ENCODE measurements at places on chromosomes 2 and 18.

DNA sequence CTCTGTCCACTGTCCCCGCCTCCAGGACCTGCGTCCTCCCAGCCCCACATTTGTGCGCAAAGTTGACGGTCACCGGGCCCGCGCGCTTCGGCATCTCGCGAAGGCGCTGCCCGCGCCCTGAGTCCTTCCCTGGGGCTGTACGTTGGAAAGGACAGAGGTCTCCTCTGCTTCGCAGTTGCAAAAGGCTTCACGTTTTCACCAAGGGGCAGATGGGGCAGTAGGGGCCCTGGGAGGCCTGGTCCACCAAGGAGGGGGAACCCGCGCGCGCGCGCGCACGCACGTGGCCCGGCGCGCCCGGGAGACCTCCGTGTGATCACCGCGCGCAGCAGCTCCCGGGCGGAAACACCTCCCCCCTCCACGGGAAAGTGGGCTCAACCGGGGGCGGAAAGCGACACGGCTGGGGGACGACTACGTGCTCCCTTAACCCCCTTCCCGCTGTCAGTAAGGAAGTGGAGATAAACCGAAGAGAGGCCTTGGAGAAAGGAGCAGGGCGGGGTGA lies 21.9 kb downstream of the TEX44 start:
- DNase-seq, result no peak

- no peak for DNase-seq
Measured at GRCh38 chr18:34723143-34723542, 13.0 kb downstream of the DTNA start.

- no peak for DNase-seq
Measured at GRCh38 chr2:84393829-84394228, 65.3 kb downstream of the SUCLG1 start.

- DNase-seq, result no peak
Measured at GRCh38 chr2:30566631-30567030, 119.6 kb downstream of the LCLAT1 start.

- no peak for DNase-seq
Measured at GRCh38 chr2:232203936-232204335, 174.6 kb upstream of the ALPP start.

- DNase-seq, result peak; percentile 4
Measured at GRCh38 chr2:144596073-144596871, 76.4 kb upstream of the ZEB2 start.

DNA sequence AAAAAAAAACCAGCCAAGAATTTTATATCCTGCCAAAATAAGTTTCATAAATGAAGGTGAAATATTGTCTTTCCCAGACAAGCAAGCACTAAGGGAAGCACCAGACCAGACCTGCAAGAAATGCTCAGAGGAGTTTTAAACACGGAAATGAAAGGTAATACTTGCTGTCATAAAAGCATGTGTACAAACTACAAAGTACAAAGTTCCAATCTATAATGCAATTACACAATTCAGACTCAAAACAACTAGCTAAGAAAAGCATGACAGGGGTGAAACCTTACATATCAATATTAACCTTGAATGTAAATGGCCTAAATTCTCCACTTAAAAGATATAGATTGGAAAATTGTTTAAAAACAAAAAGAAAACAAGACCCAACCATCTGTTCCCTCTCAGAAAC lies 45.0 kb upstream of the ASXL3 start:
- DNase-seq, result no peak

GRCh38 chr18:13011719-13012118 lies 20.6 kb downstream of the CEP192 start:
- DNase-seq, result no peak

DNA sequence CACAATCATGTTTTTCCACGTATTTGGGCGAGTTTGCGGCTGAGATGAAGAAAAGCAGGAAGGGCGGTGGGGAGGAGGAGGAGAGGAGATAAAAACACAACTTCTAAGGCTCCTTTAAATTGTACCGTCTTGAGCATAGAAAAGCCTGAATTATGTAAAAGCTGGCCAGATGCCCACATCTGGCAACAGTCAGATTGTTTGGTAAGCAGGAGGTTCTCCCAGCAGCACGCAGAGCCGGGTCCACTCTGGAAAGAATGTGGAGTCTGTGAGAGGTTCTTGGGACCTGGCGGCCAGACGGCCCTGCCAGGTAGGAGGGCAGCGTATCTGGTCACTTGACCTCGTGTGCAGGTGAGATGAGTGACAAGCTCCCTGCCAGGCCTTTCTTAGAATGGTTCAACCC lies 215.3 kb upstream of the APCDD1 start:
- no peak for DNase-seq

DNA sequence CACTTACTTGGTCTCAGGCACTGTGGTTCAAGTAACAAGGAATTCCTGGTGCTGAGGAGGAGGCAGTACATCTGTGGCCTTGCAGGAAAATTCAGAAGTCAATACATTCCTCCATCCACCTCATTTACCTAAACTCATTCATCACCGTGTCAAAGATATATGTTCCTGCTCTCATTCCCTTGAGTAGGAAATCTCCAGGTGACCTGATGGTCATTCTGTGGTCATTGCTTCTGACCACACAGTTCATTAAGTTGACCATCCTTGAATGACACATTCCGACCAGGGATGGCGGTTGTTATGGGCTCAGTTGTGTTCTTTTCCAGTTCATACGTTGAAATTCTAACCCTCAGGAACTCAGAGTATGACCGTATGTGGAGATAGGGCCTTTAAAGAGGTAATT lies 2.1 kb upstream of the STK17B start:
- no peak for DNase-seq

DNA sequence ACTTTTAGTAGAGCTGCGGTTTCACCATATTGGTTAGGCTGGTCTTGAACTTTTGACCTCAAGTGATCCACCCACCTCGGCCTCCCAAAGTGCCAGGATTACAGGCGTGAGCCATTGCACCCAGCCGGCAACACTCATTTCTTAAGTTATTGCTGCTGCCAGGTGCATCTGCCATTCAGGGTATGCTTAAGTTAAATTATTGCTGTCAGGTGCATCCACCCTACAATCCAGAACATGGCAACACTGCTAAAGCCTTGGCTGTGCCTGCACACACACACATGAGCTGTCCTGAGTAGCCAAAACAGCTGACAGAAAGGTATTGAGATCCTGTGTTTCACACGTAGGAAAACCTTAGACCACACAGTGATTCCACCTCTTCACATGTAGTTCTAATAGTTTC lies 148.2 kb downstream of the FAM161A start:
- peak; percentile 59 for DNase-seq

DNA sequence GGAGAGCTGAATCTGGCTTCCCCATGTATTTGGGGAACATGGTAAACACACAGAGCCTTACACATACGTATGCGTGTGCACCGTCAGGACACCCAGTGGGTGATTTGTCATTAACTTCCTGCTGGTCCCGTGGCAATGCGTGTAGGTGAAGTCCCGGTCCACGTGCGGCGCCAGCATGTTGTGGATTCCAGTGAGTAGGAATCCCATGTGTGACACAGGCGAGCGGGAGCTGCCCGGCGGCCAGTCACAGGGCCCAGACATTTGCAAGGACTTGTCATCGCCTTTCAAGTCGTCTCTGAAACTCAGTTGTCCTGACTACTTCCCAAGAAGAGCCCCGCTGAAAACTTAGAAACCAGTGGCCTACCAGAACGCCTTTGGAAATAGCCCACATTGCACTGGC lies 102.0 kb downstream of the RNF144A start:
- no peak for DNase-seq

- no peak for DNase-seq
Measured at GRCh38 chr2:155525199-155525598, 807.3 kb downstream of the NR4A2 start.

- no peak for DNase-seq
Measured at GRCh38 chr2:2703762-2704427, 372.8 kb upstream of the MYT1L start.

DNA sequence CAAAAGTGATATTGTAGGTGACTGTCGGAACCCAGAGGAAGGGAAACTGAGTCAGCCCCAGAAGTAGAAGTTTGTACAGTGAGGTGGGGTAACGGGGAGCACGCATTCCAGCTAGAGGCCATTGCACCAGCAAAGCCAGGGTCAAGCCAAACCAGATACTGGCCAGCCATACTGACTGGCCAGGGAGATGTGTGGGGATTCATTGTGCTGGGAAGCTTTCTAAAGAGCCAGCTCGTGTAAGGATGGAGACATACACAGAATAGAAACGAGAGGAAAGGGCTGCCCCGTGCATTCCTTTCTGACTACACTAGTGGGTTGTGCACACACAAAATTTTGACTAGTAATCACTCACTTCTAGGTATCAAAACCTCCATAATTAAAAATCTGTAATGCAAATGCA lies 175.3 kb upstream of the PID1 start:
- no peak for DNase-seq

DNA sequence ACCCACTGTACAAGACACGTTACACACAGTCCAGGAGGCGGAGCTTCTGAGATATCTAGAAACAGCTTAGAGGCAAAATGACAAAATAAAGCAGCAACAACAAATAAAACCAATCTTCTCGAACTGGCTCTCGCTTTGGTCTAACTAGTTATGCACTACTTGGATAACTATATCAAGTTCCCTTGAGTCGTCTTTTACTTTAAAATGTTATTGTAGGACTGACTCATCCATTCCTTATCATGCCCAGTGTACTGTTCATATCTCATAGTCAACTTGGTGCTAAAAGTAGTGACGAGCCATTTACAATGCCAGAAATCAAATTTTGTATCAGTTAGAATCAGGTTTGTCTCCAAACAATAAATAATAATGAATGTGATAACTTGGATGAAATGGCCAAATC lies 102.5 kb upstream of the SLC35G4 start:
- no peak for DNase-seq

DNA sequence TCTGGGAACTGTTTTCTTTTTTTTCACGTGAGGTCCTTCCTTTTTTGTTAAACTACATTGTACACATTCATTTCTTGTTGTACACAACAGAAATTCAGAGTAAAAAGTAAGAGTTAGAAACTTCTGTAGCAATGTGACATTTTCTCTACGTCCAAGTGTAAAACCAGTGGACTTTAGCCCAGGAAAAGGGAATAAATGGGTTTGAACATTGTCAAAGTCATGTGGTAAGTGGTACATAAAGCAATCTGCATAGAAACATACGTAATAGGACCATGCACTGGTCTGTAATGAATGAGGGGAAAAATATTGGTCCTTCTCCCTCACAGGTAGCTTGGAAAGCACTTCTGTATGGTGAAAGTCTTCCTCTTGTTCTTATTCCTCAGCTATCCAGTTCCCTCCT lies 421.4 kb downstream of the SETBP1 start:
- DNase-seq, result no peak

DNA sequence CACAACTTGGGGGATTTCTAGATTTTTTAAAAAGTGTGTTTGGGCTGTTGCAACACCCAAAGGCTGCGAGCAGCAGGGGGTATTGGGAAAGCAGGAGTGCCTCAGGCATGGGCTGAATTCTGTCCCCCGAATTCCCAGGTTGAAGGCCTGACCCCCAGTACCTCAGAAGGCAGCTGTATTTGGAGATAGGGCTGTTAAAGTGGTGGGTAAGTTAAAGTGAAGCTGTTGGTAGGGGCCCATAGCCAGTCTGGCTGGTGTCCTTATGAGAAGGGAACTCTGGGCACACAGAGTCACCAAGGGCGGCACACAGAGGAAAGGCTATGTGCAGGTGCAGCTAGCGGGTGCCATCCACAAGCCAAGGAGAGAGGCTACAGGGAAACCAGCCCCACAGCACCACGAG lies 717.4 kb downstream of the GALR1 start:
- DNase-seq, result no peak

Measured in SHP77 treated with DMSO at 0.1 percent for 48 hours (cell line).